ENCODE measurements at places on chromosomes 3 and 15.

DNA sequence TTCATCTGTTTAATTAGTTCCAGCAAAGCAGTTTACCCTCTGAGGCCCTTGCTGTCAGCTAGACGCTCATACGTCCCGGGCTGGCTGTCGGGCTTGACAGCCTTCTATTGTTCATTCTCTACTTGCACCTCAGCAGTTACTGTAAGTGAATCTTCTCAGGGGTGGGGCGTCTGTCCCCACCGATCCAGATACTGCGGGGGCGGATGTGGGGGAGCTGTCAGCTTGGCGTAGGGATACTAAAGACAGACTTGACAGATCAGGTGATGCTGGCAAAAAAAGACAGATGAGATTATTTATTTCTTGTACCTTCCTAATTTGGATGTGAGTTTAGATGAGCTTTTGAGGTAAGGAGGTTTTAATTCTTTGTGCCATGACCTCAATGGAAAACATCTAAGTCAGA is 315.3 kb downstream of the NR2F2 start:
- DNase-seq: no peak

GRCh38 chr3:171835116-171835515 is 8.0 kb upstream of the TMEM212 start:
- no peak for DNase-seq

GRCh38 chr3:79729096-79729495 is 38.7 kb downstream of the ROBO1 start:
- DNase-seq: peak; percentile 1

DNA sequence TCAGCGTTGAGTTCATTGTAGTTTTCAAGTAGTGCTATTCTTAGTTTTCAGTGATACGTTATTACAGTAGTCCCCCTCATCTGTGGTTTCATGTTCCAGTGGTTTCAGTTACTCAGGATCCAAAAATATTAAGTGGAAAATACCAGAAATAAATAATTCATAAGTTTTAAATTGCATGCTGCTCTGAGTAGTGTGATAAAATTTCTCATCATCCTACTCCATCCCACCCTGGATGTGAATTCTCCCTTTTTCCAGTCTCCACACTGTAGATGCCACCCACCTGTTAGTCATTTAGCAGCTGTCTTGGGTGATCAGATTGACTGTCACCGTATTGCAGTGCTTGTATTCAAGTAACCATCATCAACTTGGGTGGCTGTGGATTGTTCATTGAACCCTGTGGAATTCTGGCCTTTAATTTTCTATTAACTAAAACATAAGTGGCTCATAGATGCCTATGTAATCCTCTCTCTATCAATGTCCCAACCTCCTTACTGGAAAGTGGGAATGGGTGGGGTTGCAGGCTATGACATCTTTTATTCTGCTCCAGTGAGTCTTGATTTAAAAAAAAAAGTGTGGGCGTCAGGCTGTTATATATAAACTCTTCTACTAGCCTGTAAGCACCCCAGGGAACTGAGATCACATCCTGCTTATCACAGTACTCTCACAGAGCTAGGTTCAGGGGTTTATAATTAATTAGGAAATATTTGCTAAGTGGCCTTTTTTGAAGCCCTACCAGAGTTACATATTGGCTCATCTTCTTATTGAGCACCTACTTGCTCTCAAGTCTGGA is 97.5 kb downstream of the CFAP20DC start:
- DNase-seq: no peak

DNA sequence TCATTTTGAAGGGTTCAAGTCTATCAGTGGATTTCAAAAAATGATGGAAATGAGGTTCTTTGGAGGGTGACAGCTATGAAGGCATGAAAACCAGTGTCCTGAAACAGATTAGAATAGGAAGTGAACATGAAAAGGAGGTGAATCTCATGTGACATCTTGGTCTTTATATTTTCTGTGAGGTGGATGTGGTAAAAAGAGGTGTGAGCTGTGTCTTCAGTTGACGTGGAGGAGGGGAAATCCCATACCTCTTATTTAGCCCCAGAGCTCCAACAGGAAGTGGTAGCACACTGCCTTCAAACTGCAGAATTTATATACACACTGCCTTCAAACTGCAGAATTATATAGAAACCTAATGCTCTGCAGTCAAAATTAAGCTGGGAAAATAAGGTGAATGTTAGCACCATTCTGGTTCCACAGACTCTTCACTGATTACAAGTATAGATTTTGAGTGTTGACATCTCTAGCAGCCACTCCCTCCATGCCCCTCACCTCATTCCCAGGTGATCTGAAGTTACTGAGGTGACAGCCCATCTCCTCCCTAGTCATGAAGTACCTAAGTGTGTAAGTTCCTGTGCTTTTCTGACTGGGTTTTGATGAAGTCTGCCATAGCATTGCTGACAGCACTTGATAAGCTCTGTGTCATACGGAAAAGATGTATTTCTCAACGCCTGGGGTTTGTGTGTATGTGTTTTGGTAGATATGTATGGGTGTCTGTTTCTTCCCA is 2.7 kb downstream of the RAB8B start:
- DNase-seq: no peak

DNA sequence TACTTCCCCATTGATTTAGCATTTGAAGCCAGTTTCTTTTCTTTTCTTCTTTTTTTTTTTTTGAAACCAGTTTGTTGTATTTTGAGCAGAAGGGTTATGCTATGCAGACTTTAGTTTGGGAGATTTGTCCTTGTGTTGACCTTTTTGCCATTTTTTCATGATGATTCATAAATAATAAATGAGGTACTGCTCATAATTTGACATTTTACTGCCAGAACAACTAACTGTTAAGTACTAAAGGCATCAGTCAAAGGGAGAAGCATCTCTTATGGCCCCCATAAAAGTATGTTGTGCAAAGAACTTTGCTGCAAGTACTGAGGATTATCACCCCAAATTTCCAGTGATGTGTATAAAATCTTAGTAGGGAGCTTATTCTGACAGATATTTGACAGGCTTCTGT is 1.7 kb upstream of the GPR87 start:
- DNase-seq: no peak

DNA sequence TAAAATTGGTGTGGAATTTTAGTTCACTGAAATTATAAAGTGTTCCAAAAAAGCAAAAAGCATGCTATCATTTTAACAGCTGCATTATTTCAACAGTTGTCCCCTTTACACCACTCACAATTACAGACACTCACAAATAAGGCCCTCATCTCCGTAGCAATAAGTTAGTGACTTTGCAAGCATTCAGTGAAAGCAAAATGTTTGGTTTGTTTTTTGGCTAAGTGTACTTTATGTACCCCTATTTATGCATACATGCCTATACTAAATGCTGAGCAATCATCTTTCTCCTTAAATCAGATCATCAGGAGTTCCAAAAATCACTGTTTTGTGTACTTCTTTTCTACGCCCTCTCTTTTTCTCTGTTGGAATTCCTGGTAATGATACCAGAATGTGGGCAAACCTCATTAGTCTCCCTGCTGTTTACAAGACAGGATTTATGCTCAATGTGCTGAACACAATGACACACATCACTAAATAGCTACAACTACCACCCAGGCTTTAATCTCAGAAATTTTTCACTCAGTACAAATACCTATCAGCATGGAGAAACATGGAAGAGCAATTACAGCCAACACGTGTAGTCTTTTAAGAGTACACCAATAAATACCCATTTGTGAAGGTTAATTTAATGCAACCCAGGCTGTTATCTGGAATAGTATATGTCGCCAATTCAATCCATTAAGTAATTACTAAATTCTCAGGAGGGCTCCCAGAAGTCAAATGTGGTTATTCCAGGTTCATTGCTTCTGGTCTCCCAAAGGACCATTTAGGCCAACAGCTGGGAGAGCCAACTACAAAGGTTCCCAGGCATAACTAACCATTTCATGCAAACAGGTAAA is 12.0 kb downstream of the ALDH1A2 start:
- DNase-seq: no peak

DNA sequence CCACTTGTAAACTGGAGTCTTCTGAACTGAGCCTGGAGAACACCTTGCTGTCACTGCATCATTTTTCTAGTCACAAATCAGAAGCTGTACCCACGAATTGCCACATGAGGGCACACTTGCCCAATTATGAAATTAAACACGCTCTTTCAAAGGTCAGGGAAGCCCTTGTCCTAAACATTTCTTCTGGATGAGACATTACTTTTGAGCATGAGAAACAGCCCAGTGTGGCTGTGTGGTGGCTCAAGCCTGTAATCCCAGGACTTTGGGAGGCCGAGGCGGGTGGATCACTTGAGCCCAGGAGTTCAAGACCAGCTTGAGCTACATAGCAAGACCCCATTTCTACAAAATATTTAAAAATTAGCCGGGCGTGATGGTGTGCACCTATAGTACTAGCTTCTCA is 27.5 kb upstream of the CFAP161 start:
- DNase-seq: no peak

DNA sequence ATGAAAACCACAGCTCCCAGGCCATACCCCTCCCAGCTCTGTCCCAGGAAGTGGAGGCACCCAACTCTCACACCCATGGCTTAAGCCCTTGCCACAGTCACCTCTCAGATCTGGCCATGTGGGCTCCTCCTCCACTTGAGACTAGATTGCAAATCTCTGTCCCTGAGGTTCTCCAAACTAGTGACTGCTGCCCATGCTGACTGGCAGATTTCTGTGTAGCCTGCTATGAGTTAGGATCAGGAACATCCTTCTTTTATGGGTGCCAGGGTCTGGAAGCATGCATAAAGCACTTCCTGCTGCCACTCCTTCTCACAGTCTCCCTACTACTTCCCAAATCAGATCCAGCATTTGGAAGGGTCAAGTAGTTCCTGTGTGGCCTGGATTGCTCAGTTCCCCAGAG is 59.6 kb upstream of the GOLIM4 start:
- no peak for DNase-seq

GRCh38 chr3:186214670-186215069 is 105.8 kb upstream of the ETV5 start:
- no peak for DNase-seq

GRCh38 chr15:89030311-89030710 is 57.9 kb upstream of the ABHD2 start:
- DNase-seq: no peak
